Activated CD8-positive, alpha-beta memory T cell treated with anti-CD3 and anti-CD28 coated beads for 1 hour (primary cell): ENCODE measurements at places on chromosomes 12 and 14.

DNA sequence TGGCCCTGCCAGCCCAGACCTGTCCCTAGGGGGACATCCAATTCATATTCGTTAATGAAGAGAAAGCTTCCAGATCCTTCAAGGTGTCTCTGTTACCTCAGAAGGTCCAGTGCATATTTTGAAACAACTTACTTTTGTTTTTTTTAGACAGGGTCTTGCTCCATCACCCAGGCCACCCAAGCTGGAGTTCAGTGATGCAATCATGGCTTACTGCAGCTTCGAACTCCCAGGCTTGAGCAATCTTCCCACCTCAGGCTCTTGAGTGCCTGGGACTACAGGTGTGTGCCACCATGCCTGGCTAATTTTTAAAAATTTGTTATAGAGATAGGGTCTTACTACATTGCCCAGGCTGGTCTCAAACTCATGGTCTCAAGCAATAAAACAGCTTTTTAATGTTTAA is 48.4 kb downstream of the B4GALNT3 start:
- DNase-seq, result no peak

GRCh38 chr12:31647086-31647491 is 12.4 kb upstream of the ETFBKMT start:
- DNase-seq, result no peak

GRCh38 chr12:127984386-127985055 is 282.4 kb upstream of the TMEM132C start:
- DNase-seq, result no peak

- DNase-seq, result no peak
Measured at GRCh38 chr14:81234278-81234677, 13.5 kb upstream of the GTF2A1 start.

- no peak for DNase-seq
Measured at GRCh38 chr12:55839345-55840140, 3.2 kb downstream of the MMP19 start.

GRCh38 chr14:104768437-104769323 is 15.7 kb downstream of the SIVA1 start:
- DNase-seq, result peak; percentile 89

DNA sequence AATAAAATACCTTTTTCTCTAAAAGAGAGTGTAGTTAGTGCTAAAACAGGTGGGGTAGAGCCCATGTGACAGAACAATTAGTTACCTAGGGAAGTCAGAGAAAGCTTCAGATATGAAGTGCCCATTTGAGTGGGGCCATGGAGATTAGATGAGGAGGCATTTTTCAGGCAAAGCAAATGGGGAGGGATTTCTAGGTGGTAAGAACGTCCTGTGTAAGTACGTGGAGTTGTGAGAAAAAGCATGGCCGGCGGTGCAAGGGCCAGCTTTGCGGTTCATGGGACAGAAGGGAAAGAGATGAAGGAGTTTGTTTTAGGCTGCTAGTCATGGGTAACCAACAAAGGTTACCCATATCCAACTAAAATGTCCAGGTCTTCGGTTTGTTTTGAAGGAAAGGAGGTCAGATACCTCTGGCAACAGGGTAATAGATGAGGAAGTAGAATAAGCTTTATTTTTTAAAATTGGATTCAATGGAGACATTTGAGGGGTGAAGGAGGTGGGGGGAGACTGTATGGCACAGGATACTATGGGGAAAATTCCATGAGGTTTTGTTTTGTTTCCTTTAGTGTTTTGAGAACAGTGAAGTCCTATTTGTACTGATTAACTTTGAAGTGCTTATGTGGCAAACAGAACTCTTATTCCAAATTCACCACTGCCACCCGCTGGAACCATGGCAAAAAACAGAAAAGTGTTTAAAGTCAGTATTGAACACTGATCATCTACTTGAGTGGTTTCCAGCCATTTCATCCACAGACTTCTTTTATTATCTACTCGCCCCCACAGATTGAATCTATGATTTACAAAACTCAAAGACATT is 10.0 kb upstream of the SNRPF start:
- DNase-seq, result no peak

- no peak for DNase-seq
Measured at GRCh38 chr14:54025661-54026060, 69.0 kb upstream of the BMP4 start.

DNA sequence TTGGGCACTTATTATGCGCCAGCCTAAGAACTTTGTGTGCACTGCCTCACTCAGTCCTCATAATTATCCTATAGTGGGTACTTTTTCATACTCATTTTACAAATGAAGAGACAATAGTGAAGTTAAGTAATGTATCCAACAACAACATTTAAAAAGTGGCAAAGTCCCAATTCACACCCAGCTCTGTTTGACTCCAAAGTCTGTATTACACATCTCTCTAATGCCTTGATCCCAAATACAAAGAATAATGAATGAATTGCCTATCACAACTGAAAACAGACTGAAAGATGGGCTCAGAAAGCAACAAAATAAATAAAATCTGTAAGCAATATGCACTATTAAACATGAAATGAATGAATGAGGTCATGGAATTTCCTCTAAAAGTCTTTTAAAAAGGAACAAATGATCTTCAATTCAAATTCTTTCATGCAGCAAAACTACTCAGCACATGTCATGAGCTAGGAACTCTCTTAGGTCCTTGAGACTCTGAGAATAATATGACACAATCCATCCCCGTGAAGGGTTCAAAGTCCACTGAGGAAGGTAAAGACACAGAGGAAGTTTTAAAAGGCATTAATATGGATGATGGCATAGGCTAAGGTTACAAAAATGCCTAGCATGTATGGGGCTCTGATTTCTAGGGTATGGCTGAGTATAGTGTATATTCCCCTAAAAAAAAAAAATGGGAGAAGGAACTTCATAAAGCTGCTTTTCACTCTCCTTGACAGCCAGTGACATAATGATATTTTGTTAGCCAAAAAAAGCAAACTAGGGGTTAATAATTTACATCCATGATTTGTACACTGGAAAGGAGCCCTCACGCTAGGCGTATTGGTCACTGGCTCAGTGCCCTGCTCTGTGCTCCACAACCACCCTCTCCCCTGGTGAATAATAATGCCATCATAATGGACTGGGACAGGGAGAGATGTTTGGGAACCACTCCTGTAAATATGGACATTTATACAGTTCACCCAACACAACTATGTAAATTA is 103.4 kb downstream of the SLC2A13 start:
- no peak for DNase-seq

DNA sequence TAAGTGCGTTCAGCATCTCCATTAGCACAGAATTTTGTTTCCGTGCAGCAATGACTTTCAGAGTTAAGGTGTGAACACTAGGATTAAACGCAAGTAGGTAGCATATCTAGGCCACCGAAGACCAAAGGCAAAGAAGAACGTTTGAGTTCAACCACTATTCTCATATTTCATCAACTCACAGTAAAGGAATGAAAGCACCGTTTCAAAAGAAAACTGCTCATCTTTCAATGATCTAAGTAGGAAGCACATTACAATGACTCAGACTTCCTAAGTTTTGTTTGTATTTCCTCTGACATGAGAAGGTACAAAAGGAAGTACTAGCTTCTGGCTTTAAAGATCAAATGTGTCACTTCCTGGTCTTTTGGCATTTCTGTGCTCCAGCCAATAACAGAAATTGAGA is 57.6 kb downstream of the ACADS start:
- no peak for DNase-seq

- DNase-seq, result no peak
Measured at GRCh38 chr14:50871228-50871627, 625 bp upstream of the ABHD12B start.

DNA sequence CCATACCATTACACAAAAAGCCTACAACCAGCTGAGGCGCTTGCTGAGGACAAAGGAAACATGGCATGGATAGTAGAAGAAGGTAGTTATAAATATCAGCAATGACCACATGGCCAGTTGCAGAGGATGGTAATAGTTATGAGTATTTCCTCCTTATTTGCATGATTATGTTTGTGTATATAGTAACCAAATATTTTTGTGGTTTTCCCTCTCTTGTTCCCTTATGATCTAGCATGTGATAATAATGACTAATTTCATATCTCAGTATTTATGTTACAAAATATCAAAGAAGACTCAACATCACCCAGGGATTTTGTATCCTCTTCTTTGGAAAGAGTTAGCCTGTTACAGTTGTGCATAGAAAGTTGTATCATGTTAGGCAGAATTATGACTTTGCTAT is 13.5 kb upstream of the CATSPERB start:
- DNase-seq, result no peak

DNA sequence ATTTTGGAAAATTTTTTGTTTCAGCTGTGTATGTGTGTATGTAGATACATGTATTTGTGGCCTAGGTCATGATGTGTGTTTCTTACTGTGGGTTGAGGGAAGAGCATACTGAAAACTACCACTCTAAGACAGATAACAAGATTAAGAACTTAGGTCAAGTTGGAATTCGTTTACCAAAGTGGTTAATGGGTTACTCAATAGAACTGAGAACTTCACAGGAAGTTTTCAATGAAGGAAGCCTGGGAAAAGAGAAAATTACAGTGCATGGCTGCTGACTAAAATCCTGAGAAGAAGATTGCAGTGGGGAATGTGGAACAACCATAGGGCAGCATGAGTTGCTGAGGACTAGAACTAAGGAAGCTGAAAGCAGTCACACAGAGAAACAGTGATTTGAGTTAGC is 21.4 kb upstream of the FOXG1 start:
- DNase-seq, result no peak

- DNase-seq, result no peak
Measured at GRCh38 chr12:18492372-18493025, 231.2 kb downstream of the PIK3C2G start.

- DNase-seq, result no peak
Measured at GRCh38 chr12:1318327-1319031, 275.9 kb downstream of the FBXL14 start.

DNA sequence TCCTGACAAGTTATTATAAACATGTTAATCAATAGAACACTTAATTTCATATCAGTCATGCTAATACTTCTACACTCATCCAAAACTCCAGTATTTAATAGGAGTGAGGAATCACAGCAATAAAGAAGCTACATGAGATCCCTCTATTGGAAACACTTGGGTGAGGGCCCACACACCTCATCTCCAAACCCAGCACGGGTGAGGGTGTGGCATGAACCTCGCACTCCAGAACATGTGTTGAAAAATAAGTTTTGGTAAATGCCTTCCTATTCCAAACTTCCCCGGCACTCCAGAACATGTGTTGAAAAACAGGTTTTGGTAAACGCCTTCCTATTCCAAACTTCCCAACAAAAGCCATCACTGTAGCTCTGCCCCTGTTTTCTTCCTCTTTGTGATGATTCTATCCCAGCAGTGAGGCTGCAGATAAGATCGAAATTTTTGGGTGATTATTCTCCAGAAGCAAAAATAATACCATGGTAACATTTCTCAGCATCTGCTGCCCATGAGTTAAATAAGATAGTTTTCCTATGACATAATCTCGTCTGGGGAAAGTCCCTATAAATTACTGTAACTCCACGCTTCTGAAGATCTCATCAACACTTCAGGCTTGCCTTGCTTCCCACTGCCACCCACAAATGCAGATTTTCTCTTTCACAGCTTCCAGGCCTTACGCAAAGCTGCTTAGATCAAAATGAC is 24.4 kb upstream of the PTPRB start:
- DNase-seq, result no peak

DNA sequence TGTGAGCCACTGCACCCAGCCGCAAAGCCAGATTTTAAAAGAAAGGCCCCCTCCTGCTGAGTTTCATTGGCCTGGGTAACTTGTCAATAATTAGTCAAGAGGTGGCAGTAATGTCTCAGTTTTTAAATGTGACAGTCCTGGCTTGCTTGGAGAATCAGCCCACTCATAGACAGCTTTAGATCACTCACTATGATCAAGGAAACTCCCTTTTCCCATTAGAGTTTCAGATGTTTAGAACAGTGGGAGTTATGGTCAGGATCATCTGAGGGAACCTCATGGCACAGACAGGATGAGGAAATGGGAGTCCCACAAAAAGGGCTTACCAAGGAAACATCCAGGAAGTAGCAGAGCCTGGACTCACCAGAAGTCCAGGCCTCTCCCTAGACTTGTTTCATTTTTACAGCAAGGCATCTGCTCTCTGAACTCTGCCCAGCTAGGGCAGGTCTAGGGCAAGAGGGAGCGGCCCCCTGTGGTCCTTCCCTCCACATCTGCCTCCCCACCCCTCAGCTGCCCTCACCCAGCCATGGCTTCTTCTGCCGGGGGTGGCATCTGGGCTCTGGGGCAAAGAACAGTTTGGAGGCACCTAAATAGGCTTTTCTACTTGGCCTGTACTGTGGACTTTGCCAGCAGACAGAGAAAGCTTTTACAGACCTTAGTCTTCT is 11.2 kb downstream of the BCL2L14 start:
- DNase-seq, result no peak

GRCh38 chr14:74302152-74302628 is 544 bp downstream of the ABCD4 start:
- DNase-seq, result no peak

DNA sequence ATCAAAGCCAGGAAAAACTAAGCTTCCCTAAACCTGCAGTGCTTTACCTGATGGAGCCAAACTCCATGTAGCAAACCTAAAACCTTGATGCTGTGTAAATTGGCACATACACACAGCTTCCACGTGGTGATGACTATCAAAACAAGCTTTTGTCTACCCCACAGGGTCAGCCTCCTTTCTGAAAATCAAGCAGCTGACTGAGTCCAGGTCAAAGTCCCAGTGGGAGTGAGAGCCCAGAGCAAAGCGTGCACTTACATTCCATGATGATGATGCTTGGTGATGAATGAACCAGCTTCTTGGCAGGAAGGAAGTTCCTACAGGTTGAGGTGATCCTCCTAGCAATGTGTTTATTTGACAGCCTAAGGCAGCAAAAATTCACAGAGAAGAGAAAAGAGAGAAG is 630.0 kb upstream of the TBX3 start:
- DNase-seq, result no peak

DNA sequence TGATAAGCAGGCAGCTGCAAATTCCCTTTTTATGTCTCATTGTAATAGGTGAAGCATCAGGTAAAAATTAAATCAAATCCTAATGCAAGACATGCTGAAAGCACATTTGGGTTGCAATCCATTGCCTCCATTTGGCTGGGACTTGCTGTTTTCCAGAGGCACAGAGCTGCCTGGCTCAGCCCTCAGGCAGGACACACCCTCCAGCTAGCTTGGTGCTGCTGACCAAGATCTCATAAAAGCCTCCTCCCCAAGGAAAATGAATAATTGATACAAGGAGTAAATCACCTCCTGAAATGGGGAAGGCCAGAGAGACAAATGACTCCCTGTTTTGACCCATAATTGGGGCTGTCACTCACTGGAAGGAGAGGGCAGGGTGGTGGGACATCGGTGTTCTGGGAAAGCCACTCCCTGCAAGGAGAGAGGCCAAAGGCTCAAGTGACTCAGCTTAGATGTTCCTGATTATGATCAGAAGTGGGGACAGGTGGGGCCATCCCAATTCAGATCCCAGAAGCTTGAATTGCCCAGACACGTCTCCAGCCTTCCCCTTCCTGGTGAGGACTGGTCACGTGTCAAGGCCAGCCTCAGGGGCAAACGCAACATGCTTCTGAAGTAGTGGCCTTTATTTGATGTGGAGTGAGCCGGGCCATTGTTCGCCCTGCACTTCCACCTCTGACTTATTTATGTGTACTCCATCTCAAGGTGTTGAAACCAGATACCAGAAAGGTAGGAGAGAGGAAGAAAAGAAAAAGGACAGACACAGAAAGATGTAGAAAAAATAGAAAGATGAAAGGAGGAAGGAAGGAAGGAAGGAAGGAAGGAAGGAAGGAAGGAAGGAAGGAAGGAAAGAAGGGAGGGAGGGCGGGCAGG is 773.7 kb downstream of the BCL11B start:
- no peak for DNase-seq
